Memory B cell (primary cell): ENCODE measurements at places on chromosomes 7 and 10.

DNA sequence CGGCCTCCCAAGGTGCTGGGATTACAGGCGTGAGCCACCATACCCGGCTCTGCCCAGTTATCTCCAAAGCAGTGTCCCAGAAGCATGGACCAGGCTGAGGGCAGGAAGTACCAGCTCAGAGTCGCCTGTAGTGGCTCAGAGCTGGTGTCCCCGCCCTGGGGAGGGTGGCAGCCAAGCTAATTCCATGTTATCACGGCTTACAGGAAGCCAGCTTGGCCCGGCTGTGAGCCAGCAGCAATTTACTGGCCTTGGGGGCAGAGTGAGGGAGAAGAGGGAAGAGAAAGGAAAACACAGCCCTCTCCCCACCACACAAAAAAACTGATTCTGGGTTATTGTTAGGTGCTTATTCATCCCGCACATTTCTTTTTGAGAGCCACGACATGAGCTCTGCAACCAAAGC, 88.1 kb downstream of the HIP1 start:
- no peak for DNase-seq

GRCh38 chr10:101292194-101293006, 61.6 kb upstream of the BTRC start:
- no peak for DNase-seq

- no peak for DNase-seq
These were observed 48.1 kb upstream of the CYCS start for GRCh38 chr7:25173184-25173583.

DNA sequence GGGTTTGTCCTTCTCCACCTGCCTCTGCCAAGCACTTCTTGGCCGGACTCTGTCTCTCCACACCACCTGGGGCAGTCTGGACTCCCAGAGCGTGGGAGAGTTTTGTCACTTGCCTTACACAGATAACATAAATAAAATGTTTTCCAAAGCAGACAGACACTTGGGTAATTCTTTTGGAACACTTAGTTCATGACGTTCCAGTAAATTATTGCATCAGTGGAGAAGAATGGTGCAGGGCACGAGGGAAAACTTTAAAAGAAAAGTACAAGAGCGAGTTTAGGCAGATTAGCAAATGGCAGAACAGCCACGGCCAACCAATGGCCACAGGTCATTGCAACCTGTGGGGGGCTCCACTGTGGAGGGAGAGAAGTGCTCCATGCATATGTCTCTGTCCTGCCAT, 170.6 kb upstream of the GRB10 start:
- no peak for DNase-seq

DNA sequence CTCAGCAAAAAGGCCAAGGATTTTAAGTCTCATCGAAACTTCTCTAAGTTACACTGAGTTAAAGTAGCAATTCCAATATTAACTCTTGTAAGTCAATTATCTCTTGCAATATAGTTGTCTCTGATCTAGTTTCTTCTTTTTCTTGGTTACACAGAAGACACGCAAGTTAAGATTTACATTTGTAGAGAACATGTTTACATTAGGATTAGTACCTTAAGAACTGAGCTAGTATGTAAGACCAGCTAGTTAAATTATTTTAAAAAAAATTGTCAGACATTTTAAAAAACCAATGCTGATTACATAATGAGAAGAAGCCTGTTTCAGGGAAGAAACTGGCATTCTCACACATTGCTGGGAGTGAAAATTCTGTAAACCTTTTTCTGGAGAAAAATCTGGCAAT, 31.4 kb downstream of the FRA10AC1 start:
- DNase-seq: no peak

DNA sequence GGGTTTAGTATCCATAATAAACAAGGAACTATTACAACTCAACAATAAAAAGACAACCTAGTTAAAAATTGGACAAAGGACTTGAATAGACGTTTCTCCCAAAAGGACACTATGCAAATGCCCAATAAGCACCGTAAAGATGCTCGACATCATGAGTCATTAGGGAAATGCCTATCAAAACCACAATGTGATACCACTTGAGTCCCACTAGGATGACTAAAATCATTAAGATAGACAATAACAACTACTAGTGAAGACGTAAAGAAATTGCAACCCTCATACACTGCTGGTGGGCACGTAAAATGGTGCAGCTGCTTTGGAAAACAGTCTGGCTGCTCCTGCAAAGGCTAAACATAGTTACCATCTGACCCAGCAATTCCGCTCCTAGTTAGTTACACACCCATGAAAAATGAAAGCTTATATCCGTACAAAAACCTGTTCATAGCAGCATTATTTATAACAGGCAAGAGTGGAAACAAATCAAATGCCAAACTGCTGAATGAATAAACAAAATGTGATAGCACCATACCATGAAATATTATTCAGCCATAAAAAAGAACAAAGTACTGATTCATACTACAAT, 17.3 kb downstream of the CCDC3 start:
- no peak for DNase-seq

DNA sequence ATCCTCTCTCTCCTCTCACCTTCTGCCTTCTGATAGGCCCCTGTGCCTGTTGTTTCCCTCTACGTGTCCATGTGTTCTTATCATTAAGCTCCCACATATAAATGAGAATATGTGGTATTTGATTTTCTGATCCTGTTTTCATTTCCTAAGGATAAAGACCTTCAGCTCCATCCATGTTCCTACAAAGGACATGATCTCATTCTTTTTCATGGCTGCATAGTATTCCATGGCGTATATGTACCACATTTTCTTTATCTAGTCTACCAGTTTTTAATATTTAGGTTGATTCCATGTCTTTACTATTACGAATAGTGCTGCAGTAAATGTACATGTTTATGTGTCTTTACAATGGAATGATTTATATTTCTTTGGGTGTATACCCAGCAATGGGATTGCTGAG, 4.6 kb downstream of the OR2A12 start:
- DNase-seq: no peak

DNA sequence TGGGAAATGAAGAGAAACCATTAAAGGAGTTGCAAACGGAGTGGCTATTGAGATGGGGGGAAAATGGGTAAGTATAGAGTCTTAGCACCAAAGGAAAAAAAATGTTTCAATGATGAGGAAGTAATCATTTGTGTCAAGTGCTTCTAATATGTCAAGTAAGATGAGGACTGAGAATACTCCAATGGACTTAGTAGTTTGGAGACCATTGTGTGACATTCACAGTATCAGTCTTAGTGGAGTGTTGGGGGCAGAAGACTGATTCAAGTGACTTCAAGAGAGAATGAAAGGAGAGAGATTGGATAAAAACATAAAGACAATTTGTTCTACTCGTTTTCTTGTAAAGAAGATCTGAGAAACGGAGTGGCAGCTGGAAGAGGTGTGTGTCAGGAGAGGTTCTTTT, 88.6 kb upstream of the ARID5B start:
- no peak for DNase-seq

- DNase-seq: no peak
These were observed 39.9 kb upstream of the BNIP3 start for GRCh38 chr10:132021504-132022143.

GRCh38 chr10:76727038-76727437, 910.6 kb downstream of the KCNMA1 start:
- no peak for DNase-seq

DNA sequence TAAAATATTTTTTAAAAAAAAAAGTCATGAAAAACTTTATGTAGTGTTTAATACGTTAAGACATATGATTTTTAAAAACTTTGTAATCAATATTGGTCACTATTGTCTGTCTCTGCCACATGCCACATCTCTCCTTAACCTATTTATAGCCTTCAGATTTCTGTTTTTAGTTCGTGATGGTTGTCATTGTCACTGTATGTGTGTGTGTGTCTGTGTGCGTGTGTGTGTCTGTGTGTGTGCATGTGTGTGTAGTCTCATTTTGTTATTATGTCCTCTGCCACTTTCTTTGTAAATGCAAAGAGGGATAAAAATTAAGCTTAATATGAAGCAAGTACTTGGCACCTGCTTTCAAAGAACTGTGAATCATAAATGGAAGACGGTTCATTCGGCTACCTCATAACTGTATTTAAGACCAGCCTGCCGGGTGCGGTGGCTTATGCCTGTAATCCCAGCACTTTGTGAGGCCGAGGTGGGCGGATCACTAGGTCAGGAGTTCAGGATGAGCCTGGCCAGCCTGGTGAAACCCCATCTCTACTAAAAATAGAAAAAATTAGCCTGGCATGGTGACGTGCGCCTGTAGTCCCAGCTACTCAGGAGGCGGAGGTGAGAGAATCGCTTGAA, 354.0 kb downstream of the ARL4A start:
- DNase-seq: no peak

DNA sequence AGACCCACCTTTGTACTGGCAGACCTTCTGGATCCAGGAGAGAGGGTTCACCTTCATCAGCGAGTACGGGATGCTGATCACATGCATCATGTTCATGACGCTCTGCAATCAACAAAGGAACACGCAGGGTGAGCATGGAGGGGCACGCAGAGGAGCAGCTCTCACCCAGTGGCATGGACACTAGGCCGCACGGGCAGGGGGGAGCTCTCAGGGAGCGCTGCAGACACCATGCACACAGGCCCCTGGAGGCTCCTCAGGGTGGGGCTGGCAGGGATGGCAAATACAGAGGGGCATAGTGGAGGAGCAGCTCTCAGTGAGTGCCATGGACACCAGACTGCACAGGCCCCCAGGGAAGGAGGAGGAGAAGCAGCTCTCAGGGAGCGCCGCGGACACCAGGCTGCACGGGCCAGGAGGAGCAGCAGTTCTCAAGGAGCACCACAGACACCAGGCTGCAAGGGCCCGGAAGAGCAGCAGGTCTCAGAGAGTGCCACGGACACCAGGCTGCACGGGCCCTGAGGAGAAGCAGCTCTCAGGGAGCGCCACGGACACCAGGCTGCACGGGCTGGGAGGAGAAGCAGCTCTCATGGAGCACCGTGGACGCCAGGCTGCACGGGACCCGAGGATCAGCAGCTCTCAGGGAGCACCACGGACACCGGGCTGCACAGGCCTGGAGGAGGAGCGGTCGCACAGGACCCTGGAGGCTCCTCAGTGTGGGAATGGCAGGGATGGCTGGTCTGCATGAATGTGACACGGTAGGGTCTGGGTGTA, 249.5 kb downstream of the ZMYND11 start:
- DNase-seq: no peak

DNA sequence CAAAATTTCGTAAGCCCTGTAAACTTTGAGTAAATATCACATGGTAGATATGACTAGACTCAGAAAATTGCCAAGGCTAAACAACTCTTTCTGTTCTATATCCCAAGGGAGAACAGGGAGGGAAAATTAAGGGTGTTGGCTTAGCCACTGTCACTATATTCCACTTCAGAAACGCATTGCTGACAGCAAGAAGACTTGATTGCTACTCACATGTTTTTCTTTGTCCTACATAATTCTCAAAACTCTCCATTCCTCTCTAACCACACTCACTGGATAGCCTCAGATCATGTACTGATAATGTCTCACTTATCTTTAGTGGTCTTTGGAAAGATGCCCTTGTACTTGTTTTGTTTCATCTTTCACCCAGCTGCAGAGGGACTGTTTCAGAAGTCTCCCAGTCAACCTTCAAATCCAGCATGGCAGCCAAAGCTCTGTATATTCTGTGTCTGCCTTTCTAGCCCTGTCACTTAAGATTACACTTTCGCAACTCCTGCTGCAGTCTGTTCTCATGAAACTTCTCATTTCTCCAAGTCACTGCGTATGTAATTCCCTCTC, 582.4 kb upstream of the FZD8 start:
- no peak for DNase-seq
